ENCODE measurements at places on chromosomes 12 and 14.
A peak's percentile ranks its signal among the peaks of the same experiment; 100 is the strongest.

GRCh38 chr12:124497039-124497438, 70.4 kb downstream of the NCOR2 start:
- DNase-seq = no peak

GRCh38 chr14:37034410-37035285, 137.8 kb downstream of the SLC25A21 start:
- DNase-seq = peak; percentile 45

DNA sequence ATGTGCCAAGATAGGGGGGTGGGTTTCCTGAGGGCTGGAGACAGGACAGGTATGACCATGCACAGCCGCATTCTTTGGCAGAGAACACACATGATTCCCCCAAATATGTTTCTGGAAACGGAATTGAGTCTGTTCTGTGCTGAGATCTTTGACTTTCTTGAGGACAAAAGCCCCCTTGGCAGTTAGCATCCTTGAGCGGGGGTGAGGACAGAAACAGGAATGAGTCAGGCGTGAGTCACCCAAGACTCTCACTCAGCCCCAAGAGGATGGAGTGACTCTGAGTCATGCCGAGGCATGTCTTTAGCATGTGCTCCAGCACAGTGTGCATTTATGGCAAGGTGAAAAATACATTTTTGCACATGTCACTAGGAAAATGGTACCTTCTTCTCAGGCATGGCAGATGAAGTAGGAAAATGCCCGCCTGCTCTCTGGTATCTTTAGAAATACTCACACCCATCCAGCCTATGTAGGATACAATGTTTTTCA, 52.1 kb downstream of the DAD1 start:
- DNase-seq = no peak

- DNase-seq = no peak
These were observed 245.9 kb downstream of the NPAS3 start for GRCh38 chr14:33184587-33184986.

DNA sequence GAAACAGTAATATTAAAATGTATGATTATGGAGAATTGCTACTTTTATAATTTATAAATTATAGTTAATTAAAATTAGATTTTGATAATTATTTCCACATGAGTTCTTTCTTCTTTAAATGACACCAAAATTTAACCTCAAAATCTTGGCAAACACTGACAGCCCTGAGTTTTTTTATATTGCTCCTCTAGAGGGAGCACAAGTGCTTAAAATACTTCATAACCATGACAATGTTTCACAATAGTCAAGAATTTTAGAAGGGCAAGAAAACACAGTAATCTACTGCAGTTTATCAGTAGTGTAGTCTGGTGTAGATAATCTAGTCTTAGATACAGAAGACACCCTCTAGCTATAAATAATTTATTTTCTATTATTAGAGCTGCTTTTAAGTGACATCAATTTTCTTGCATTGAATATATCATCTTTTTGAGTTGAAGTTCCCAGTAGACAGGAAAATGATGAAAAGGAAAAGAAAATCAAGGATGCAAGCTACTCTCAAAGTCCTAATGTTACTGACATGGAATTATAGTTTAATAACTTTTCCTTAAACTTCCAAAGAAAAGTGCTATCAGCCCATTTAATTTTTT, 14.3 kb upstream of the PTGER2 start:
- DNase-seq = peak; percentile 46

- no peak for DNase-seq
These were observed at the start of gene MARCHF9 for GRCh38 chr12:57754411-57755193. Gene MARCHF9, plus strand, starts transcription at chr12:57755103. Its CDS starts 426 bp downstream, at chr12:57755529.

All from muscle of arm (tissue), 14 donors.